ENCODE measurements at places on chromosomes 1 and 21.

GRCh38 chr1:89630048-89630447 is 2.9 kb upstream of the LRRC8C start:
- no peak for DNase-seq

- DNase-seq = no peak
These were observed 77.3 kb downstream of the UBIAD1 start for GRCh38 chr1:11350265-11350664.

DNA sequence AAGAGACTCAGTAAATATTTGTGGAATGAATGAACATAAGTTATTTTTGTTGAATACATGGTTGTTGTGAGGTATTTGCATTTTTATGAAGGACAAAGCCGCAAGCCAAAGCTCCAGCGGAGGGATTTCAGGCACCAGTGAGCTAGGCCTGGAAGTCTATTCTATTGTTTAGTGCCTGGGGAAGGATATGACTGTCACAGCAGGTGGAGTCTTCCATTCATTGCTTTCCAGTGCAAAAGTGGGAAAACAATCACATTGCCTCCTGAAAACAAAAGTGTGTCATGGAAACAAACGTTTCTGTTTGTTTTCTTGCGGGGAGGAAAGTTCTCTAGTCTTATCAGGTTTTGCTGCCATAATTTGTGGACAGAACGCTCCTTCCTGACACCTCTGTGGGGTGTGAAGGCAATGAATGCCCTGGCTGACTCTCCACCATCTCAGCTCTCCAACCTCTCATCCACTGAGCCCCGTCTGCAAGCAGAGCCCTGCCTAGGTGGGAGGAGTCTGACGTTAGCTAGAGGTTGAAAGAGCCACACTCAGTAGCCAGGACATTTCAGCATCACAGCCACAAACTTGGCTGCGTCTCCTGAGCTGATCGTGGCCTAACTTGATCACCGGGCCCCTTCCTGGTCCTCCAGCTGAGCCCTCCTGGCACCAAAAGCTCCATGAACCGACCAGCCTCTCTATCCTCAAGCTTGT is 739.1 kb downstream of the MATN1 start:
- DNase-seq = no peak

- no peak for DNase-seq
These were observed 13.7 kb downstream of the RNF223 start for GRCh38 chr1:1060281-1061000.

DNA sequence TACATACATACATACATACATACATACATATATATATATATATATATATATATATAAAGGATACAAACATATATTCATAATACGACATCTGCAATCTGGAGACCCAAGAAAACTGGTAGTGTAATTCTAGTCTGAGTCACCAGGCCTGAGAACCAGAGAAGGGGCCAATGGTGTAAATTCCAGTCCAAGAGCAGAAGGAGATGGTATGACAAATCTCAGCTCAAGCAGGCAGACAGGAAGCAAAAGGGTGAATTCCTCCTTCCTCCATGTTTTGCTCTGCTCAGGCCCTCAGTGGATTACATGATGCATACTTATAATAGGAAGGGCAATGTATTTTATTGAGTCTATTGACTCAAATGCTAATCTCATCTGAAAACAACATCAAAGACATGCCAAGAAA is 1060.4 kb upstream of the TMPRSS15 start:
- no peak for DNase-seq

DNA sequence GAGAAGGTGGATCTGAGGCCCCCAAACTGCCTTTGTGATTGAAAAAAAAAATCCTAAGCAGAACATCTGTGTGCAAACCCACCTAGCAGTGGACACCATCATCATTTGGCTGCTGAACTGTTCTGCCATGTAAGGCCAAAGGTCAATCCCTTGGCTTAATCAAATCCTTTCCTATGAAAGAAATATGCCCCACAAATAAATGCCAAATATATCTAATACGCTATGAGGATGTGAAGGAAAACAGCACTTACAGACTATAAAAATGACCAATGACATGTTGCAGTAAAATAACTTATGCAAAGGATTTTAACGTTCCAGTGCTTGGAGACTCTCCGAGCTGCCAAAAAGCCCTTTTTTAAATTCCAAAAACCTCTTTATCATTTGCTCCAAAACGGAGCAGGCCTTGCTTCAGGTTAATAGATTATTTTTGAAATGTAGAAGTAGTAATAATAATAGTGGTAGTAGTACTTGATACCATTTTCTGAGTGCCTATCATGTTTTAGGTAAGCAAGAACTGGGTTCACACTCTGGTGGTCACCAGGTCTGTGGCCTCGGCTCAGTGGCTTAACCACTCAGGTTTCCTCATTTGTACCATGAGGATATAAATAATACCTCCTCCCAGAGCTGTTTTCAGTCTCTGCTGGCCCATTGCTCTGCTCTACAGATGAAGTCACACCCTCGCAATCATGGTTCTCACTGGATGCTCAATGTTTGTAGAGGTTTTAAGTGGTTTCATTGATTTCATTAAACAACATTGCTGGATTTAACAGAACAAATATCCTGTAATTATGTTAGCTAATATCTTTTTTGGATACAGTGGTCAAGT is 47.9 kb upstream of the EDEM3 start:
- no peak for DNase-seq

GRCh38 chr1:243706563-243706962 is 143.5 kb downstream of the AKT3 start:
- no peak for DNase-seq
